ENCODE measurements at places on chromosomes 4 and X.

GRCh38 chr4:105236916-105237311 lies 90.2 kb downstream of the TET2 start:
- H3K4me1 ChIP-seq: peaks cover 32% of the 10 kb centered on the region
- H3K36me3 ChIP-seq: peaks cover 66% of the 10 kb centered on the region
- H3K27me3 ChIP-seq: no peaks in the 10 kb centered on the region
- DNase-seq: no peak

DNA sequence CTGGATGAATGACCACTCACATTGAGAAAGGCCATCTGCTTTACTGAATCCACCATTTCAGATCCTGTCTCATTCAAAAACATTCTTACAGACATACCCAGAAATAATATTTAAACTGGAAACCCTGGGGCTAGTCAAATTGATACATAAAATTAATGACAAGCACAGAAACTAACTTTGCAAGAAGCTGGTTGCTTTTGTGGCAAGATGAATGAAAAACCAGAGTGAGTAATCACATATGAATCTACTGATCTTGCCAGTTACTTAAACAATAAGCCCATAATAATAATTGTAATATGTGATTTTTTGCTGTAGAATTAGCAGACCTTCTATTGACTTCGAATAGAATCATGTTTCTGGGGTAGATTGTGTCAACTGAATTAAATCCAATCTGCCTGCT lies 235.1 kb downstream of the PPARGC1A start:
- no peak overlapping the region for H3K27ac ChIP-seq
- no peaks in the 10 kb centered on the region for H3K36me3 ChIP-seq
- H3K4me1 ChIP-seq: no peaks in the 10 kb centered on the region
- no peaks in the 10 kb centered on the region for H3K27me3 ChIP-seq
- H3K4me3 ChIP-seq: no peak overlapping the region
- DNase-seq: no peak

DNA sequence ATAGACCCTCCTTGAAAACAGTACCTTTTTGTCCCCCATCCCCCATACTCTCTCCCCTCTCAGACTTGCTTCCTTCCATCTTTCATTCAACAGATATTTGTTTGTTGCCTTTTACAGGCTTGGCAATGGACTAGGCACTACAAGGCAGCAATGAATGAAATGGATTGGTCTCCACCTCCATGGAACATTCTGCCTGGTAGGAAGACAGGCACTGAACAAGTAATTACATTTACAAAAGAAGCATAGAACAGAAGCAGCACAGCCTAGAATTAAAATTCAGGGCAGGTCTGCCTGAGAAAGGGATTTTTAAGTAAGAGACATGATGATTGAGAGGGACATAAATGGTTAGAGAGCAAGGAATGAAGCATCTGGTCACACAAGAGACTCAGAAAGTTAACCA lies 346.1 kb downstream of the GRXCR1 start:
- no peaks in the 10 kb centered on the region for H3K36me3 ChIP-seq
- H3K27ac ChIP-seq: no peak overlapping the region
- H3K4me3 ChIP-seq: no peak overlapping the region
- no peaks in the 10 kb centered on the region for H3K4me1 ChIP-seq
- DNase-seq: no peak

DNA sequence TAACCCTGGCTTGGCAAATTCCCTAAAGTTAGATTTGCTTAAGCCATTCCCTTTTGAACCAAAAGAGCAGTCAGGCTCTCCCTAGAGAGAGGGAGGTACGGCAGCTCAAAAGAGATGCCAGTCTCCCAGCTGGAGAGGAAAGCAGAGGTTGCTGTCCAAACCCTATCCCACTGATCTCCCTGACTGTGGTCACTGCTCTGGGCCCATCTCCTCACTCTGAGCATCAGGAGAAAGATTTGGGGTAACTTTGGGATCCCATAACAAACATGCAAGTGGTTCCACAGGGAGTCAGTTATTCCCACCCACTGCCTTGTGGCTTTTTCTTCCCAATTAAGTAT lies 17.1 kb downstream of the ACSL1 start:
- DNase-seq: no peak
- H3K36me3 ChIP-seq: peaks cover 58% of the 10 kb centered on the region

DNA sequence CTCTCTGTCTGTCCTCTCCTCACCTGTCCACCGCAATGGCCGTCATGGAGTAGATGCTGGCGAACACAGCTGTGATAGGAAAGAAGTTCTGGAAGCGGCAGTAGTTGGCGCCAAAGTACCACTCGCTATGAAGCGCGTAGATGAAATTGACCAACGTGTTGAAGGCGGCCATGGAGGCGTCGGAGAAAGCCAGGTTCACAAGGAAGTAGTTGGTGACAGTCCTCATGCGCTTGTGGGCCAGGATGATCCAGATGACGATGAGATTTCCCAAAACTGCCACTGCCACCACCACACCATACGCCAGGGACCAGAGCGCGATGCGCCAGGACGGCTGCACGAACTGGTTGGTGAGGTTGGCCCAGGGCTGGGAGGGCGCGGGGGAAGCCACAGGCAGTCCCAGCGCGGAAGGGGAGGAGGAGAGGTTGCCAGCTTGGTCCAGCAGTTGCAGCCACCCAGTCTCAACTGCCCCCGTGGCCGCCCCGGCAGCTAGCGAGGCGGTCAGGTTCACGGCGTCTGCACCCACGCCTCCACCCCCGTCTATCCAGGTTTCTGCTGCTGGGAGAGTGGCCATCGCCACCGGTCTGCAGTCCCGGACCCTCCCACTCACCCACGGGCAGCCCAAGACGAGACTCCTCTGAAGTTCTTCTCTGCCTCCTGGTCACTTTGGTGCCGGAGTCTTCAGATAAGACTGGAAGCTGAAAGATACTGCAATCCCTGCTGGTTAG lies 518 bp downstream of the TACR3 start:
- DNase-seq: no peak
- no peak overlapping the region for H3K4me3 ChIP-seq
- H3K4me1 ChIP-seq: no peaks in the 10 kb centered on the region

- H3K36me3 ChIP-seq: no peaks in the 10 kb centered on the region
- H3K27ac ChIP-seq: no peak overlapping the region
- DNase-seq: no peak
- H3K4me3 ChIP-seq: no peak overlapping the region
- no peaks in the 10 kb centered on the region for H3K4me1 ChIP-seq
These were observed 29.2 kb upstream of the TRIM2 start for GRCh38 chr4:153174821-153175567.

DNA sequence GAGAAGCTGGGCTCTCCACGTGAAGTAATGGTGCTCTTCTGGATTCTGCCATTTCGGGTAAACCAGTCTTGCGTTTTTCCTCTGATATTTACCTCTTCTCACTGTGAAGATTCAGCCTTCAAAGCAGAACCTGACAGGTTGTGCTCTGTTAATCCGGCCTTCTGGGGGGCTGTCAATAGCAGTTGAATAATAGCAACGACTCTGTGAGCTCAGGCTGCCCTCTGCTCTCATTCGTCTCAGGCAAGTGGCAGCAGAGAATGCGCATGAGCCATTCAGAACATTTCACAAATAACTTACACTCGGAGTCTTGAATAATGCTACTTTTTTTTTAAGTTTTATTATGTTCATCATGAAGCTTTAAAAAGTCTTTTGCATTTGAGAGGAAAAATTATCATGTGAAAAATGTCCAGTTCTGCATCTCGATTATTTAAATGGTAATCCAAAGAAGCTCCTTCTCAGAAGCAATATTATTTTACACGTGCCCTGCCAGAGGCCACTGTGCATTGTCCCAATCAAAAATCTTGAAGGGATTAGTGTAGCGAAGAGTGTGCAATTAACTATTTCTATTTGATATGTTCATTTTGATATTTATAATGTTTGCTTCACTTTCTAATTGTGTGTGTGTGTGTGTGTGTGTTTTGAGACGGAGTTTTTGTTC lies 354.2 kb upstream of the FAT1 start:
- DNase-seq: no peak
- H3K4me1 ChIP-seq: no peaks in the 10 kb centered on the region
- no peaks in the 10 kb centered on the region for H3K36me3 ChIP-seq
- H3K27ac ChIP-seq: no peak overlapping the region
- no peak overlapping the region for H3K4me3 ChIP-seq

GRCh38 chr4:149062997-149063396 lies 620.8 kb upstream of the NR3C2 start:
- H3K27me3 ChIP-seq: no peaks in the 10 kb centered on the region
- H3K36me3 ChIP-seq: peaks cover 3% of the 10 kb centered on the region
- no peak overlapping the region for H3K27ac ChIP-seq
- no peaks in the 10 kb centered on the region for H3K4me1 ChIP-seq

- no peak for DNase-seq
- no peak overlapping the region for H3K27ac ChIP-seq
- no peaks in the 10 kb centered on the region for H3K27me3 ChIP-seq
- no peak overlapping the region for H3K4me3 ChIP-seq
- peaks cover 10% of the 10 kb centered on the region for H3K4me1 ChIP-seq
These were observed 589.5 kb downstream of the BCOR start for GRCh38 chrX:39508300-39508692.

DNA sequence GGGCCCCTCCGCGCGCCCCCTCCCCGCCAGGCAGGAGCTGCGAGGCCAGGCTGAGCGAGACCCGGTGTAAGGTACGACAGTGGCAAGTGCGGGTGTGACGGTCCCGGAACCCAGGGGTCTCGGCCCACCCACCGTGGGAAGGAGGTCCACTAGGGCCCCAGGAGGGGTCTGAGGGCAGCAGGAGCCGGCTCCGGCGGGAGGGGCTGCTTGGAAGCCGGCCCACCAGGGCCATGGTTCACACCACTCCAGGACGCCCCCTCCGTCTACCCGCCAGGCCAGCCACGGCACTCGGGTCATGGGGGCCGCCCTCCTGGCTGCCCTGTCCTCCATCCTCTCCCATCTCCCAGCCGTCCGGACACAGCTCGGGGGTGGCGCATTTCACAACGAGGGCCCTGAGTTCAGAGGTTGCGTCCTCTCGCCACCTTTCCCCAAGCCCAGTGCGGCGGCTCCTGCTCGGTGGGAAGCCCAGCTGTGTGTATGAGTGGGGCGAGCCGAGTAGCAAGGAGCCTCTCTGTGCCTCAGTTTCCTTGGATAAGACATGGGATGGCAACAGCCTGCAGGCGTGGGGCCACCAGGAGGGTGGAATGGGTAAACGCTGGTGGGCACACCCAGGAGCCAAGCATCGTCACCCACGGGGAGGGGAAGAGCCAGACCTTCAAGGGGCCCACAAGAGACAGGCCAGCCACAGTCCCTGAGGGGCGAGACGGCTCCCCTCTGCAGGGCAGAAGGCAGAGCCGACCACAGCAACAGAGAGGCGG lies 81.3 kb downstream of the FAM53A start:
- no peak for DNase-seq
- no peak overlapping the region for H3K4me3 ChIP-seq
- no peak overlapping the region for H3K27ac ChIP-seq
- peaks cover 27% of the 10 kb centered on the region for H3K27me3 ChIP-seq
- no peaks in the 10 kb centered on the region for H3K36me3 ChIP-seq
- H3K4me1 ChIP-seq: peaks cover 11% of the 10 kb centered on the region

DNA sequence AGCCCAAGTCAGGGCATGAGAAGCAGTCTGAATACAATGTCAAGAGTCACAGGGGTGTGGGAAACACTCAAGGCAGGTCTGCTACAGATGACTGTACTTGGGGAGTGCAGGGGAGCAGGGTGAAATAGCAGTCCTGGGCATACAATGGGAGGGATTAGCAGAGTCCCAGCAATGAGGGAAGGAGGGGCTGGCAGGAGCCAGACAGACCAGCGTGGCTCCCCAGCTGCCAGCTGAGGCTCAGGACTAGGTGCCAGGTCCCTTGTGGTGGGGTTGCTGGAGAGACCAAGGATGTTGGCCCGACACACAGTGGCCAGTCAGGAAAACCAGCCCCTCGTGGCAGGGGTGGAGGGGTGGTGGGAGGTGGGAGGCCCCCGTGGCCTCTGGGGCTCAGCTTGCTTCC lies 86.6 kb downstream of the RTL5 start:
- H3K36me3 ChIP-seq: no peaks in the 10 kb centered on the region
- peaks cover 24% of the 10 kb centered on the region for H3K27me3 ChIP-seq
- H3K27ac ChIP-seq: no peak overlapping the region
- H3K4me1 ChIP-seq: peaks cover 1% of the 10 kb centered on the region

DNA sequence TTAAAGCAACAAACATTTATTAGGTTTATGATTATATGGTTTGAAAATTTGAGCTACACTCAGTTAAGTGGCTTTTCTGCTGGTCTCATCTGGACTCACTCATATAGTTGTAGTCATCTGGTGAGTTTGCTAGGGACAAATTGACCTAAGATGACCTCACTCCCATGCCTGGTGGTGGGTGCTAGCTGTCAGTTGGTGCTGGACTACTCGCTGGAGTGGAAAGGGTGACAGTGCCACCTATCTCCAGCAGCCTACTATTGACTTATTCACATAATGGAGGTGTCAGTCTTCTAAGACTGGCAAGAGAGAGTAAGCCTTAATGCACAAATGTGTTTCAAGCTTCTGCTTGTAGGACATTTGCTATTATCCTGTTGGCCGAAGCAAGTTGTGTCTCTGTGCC lies 88.2 kb downstream of the TASL start:
- H3K27me3 ChIP-seq: no peaks in the 10 kb centered on the region
- no peak overlapping the region for H3K4me3 ChIP-seq
- no peak overlapping the region for H3K27ac ChIP-seq
- DNase-seq: no peak

DNA sequence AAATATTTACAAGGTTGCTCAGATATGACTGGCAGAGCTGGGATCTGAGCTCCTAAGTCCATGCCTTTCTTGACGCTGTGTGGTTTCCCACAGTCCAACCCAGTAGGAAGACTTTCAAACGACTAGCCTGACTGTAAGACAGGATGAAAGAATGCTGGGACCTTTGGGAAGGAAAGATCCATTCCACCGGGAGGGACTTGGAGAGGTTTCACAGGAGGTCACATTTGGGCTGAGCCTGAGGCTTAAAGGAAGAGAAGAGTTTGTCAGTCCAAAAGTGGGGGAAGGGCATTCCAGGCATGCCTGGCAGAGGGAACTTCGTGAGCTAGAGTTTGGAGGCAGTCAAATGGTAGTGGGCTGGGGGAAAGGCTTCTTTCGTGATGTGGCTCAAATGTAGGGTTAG lies 1.5 kb downstream of the STARD8 start:
- DNase-seq: no peak
- peaks cover 6% of the 10 kb centered on the region for H3K27me3 ChIP-seq
- H3K4me1 ChIP-seq: no peaks in the 10 kb centered on the region
- no peak overlapping the region for H3K27ac ChIP-seq
